ENCODE measurements at places on chromosomes 3 and 15.

DNA sequence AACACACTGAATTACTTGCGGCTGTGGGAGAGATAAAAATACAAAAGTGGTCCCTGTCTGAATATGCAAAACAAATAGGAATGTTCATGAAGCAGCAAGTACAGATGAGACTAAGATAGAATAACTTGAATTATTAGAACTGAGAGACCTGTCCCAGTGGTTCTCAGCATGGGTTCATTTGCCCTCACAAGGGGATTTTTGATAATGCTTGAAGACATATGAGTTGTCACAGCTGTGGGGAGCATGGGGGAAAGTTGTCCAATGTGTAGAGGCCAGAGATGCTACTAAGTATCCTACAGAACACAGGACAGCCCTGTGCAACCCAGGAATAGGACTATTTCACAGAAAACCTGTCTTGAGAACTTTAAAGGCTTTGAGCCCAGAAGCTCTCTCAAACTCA is 22.4 kb downstream of the PPM1L start:
- DNase-seq, result no peak

- no peak for DNase-seq
Observed at GRCh38 chr3:30819067-30819798, 75.2 kb downstream of the GADL1 start.

GRCh38 chr3:57064572-57064971 is 4.1 kb downstream of the SPATA12 start:
- no peak for DNase-seq

DNA sequence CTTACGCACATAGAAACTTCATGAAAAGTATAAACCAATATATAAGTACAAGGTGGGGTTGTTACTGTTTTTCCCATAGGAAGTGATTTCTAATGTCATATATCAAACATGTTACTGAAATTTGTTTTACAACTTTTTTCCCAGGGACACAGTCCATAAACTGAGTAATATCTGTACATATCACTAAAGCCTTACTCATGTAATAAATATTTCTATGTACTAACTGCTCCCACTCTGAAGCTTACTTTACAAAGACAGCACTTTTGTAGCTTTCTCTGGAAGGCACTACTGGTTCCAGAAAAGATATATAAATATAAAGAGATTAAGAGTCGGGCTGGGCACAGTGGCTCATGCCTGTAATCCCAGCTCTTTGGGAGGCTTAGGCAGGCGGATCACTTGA is 91.7 kb downstream of the MYO5A start:
- DNase-seq, result no peak

- DNase-seq, result no peak
Observed at GRCh38 chr3:134237454-134238145, 13.1 kb downstream of the RYK start.

DNA sequence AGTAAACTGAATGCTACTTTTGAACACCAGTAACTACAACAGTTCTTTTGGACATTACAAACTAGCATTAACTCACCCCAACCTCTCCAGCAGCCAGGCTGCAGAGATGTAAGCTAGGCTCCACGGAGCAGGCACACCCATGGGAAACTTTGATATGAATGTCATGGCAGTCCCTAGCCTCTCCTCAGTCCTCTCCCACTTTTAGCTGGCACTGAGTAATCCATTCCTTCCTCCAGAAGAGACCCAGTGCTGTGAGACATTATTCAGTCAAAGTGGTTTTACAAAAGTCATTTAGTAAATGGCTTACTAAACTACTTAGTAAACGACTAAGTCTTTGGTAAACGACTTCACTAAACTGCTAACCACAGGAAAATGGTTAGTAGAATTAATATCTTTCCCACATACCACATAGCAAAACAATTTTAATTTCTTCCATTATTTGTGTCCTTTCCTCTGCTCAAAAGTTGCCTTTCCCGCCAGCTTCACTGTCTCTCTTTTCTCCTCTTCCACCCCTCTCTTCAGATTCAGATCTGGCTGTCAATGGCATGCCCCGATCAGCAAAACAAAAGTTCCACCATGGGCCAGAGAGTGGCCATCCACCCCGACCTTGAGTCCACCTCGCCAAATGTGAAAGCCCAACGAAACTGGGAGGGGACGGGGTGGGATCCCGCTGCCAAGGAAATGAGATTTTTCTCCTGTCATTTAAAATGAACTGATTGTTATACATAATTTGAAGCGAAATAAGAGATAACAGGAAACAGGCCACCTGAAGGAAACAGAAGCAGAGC is 67.5 kb upstream of the TJP1 start:
- DNase-seq, result no peak

DNA sequence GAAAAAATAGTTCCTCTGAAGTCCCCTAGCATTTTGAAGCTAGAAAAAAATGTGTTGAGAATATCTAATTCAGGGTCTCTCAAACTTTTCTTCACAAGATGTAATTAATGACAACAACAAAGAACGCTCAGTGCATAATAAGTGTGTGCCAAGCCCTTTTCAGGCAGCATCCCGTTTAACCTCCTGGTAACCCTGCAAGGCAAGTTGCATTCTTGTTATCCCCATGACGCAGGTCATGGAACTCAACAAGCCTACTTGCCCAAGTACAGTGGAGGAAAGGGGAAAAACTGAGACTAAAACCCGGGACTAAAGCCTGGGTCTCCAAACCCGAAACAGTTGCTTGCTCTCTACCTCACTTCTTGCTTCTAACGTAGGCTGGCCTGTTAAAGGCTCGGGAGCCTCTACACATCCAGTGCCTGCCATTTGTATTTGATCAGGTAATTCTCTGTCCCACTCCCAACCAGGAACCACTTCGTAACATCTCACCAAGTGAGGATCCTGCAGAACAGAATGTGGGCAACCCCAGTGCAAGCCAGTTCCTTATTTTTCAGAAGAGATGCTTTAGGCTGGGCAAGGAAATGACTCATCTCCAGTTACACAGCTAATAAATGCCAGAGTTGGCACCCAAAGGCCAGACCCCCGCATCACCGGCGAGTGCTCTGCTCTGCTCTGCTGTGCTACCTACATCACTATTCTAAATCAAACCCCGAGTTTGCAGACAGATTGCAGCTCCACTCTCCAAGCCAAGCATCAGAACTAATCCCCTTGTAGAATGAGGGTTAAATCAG is 28.3 kb downstream of the LMCD1 start:
- no peak for DNase-seq

DNA sequence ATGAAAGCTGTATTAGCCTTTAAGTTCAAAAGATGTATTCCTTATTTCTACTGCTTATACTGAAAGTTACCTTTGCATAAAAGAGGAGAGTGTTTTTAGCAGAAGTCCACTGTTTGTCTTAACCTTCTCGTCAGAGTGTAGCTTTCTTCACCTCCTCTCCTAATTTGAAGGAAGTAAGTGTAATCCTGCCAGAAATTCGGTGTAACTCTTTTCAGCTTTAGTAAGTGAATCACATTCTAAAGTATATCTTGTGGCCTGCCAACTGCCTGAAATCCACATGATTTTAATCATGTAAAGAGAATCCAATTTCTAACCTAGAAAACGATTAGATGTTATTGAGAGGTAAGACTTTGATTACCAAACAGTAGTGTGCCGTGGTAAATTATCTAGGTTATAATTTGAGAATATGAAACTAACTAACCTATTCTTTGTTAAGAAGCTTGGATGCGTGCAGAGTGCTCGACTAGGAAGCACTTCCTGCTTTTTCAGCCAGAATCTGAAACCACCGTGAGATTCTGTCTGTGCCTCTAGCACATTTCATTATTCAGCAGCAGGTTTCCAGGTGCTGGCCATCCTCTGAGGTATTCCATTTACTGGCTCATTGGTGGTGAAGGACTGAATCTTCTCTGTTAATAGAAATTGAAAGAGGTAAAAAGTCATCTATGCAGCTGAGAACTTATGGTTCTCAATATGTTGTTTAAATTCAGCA is 7.5 kb downstream of the GYG1 start:
- DNase-seq, result no peak

GRCh38 chr15:52010633-52011595 is 8.1 kb upstream of the MAPK6 start:
- peak; percentile 85 for DNase-seq

DNA sequence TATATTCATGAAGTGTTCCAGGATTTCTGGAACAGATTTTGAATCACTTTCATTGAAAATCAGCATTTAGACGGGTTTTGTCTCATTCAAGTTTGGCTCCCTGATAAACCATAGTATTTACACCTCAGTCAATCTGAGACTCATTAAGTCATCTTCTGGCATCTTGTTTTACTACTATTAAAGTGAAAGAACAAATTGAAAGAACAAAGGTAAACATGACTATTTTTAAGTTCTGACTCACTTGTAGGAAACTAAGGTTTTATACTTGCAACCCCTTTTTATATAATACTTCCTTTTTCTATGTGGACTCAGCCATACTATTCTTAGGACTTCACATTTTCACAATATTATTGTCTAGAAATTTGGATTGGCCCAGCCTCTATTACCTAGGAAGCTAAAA is 854.4 kb downstream of the SQOR start:
- no peak for DNase-seq

GRCh38 chr15:29677871-29678461 is 144.3 kb downstream of the TJP1 start:
- no peak for DNase-seq

DNA sequence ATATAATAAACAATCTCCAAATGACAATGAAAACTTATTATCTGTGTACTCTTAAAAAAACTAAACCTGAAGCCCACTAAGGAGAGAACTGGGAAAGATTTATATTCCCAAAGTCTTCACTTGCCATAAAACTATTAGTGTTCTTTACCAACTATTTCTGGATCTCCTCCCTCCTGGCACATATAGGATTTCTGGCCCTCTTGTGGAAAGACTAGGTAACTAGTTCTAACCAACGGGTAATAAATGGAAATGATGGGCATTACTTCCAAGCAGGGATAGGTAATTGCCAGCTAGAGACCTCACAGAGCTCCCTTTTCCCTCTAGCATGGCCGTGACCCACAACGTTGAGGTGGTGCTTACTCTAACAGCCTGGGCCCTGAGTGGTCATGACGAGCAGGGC is 110.1 kb downstream of the DNAH12 start:
- DNase-seq, result no peak

- DNase-seq, result no peak
Observed at GRCh38 chr3:151278230-151278629, at the start of gene P2RY14. P2RY14 (minus strand) TSS chr3:151278542; CDS start chr3:151214316, 64,226 bp downstream.

DNA sequence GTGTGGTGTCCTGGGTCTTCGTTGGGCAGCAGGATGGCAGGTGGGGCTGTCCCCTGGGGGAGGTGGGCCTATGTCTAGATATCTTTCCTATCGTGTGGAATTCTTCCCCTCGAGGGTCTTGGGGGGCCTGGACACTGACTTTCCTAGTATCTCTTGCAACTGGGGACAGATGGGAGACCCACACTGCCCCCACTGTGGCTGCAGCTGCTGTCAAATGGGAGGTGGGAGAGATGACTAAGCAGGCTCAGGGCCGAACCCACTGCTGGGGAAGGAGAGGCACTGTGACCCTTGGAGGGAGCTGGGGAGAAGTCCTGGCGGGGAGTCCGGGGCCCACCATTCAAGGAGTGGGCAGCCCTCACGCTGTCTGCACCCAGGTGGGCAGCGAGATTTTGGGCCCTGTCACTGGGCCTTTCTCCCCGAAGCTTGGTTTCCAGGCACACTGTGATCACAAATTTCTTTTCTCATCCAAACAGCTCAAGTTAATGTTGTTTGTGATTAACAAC is 2.9 kb upstream of the FBLN2 start:
- no peak for DNase-seq

DNA sequence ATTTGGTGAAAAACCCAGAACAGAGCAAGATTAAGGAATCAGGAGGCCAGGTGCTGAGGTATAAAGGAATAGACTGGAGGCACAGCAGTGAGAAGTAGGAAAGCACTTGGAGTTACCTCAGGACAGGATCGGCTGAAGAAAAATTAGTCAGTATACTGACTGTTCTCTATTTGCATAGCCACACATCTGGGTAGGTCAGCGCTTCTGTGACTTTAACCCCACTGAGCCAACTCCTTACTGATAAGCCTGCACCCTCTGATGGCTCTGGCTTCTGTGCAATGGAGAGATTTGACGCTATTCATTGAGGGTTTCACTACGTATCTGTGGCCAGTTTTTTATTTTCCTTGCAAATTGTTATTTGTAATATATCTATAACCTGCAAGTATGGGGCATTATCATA is 22.3 kb downstream of the MECOM start:
- DNase-seq, result no peak

DNA sequence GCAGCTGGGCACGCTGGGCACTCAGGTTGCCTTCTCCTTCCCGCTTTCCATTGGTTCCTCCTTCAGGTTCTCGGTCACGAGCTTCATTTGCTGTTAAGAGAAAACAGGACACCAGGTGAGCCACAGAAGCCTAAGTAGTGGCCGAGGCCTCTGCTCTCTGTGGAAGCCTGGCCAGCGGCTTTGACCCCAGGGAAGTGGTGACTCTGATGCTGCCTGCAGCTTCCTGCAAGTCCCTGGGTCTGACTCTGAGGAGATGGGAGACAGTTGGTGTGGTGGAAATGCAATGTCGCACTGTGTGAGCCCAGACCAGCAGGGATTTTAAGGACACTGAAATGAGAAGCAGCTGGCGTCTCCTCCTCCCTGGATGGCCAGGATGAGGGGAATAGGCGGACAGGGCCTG is 80.5 kb downstream of the SNRK start:
- DNase-seq, result no peak

- DNase-seq, result no peak
Observed at GRCh38 chr3:127037418-127037841, 54.5 kb downstream of the PLXNA1 start.

DNA sequence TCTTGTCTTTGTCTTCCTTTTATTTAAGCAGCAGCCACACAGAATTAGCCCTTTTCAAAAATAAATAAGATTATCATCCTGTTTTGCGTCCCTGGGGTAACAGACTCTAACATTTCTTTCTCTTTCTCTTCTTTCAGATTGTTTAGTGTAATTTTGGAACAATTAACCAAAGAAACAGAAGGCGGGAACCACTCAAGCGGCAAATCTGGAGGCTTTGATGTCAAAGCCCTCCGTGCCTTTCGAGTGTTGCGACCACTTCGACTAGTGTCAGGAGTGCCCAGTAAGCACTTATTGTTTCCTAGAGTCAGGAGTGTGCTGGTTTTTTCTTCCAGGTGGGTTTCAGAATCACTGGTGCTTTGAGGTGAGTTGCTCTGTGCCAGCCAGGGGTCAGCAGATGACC is 165.6 kb downstream of the CACNA1D start:
- no peak for DNase-seq

DNA sequence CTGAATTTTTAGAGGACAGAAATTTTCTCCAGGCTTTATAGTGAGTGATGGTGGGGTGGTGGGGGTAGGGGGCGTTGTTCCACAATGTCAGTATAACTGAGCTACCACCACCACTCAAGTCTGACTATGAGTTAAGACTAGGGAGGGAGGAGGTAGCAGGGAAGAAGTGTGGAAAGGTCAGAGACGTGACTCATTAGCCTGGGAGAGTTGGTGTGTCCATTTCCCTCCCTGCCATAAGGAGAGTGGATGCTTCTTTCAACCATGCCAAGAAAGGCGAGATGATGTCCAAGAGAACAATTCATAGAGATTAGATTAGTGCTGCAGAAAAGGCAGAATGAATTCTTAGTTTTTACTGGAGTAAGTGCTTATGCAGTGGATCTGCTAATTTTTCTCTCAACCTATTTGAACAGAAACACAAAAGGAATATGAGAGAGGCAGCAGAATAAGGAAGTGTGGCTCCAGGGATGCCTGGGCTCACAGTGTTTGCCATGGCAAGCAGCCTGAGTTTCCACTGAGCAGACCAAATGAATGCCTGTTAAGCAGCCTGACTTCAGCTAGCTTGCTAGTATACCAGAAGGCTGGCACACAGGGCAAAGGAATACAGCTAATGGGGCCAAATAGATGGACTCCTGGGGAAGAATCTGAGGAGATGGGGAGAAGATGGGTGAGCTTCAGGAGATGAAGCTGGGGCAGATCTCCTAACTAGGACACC is 708.9 kb downstream of the NTRK3 start:
- DNase-seq, result no peak
